NCI-H1092 treated with DMSO at 0.1 percent for 48 hours (cell line): ENCODE measurements at places on chromosomes 5 and 9.

DNA sequence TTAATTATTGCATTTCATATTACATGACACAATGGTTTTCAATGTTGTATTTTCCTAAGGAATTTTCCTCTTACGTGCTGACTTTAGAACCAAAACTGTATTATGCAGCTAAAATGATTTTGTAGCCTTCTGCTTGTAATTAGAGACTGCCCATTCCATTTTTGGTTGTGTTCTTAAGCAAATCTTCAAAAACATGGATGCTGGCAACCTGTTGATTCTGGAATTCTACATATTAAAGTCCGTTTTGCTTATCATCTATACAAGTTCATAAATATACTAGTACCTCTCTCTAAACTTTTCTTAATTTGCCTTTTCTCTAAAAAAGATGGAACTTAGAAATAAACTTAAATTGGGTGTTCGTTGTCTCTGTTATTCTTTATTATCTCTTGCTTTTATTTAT lies 88.3 kb downstream of the NR3C1 start:
- no peak for DNase-seq

- no peak for DNase-seq
These were observed 18.7 kb downstream of the NIPAL4 start for GRCh38 chr5:157478726-157479125.

GRCh38 chr9:114888607-114889006 lies 41.8 kb downstream of the TNFSF8 start:
- no peak for DNase-seq

DNA sequence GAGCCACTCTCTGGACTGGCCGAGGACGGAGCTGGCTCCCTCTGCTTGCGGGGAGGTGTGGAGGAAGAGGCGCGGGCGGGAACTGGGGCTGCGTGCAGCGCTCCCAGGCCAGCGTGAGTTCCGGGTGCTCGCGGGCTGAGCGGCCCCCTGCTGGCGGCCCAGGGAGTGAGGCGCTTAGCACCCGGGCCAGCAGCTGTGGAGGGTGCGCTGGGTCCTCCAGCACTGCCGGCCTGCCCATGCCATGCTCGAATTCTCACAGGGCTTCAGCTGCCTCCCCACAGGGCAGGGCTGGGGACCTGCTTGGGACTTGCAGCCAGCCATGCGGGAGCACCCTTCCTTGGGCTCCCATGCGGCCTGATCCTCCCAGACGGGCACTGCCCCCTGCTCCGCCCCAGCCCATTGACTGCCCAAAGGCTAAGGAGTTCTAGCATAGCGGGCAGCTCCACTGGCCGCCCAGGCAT lies 416.9 kb downstream of the MRPS30 start:
- no peak for DNase-seq

- no peak for DNase-seq
These were observed 813.4 kb downstream of the TLE1 start for GRCh38 chr9:80875947-80876346.

GRCh38 chr9:121609822-121610637 lies 41.4 kb upstream of the DAB2IP start:
- peak; percentile 4 for DNase-seq

GRCh38 chr5:8606231-8606630 lies 737.3 kb downstream of the MTRR start:
- DNase-seq = no peak

DNA sequence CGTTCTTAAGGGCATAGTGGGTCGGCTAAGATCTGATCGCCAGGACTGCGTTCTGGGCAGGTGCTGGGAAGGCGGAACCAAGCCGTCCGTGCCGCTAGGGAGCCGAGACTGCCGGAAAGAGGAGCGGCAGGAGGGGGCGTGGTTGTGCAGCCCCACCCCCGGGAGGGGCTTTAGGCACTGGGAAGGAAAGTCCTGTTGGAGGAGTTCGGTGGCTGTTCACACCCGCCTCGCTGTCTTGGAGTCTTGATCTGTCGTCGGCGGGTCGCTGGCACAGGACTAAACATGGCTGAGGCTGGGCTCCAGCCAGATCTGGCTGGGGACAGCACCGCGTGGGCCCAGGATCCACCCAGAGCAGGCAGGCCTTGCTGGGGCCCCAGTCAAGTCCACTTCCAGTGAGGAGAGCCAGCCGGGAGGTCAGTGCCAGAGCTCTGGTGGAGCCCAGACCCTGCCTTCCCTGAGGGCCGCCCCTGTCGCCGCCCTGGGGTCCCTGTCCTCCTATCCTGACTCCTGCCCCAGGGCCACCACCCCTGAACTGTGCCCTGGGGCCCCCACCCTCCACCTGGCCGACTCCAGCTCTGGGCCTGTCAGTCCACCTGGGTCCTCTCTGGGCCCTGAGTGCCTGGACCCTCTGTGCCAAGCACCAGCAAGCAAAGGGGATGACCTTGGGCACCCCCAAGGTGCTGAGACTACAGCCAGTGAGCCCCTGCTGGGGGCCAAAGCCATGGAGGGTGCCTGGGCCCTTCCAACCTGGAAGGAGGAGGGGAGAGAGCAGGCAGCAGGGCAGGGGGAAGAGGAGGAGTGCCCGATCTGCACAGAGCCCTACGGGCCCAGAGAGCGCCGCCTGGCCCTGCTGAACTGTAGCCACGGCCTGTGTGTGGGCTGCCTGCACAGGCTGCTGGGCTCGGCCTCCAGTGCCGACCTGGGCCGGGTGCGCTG lies 4.5 kb downstream of the RNF208 start:
- DNase-seq = no peak

DNA sequence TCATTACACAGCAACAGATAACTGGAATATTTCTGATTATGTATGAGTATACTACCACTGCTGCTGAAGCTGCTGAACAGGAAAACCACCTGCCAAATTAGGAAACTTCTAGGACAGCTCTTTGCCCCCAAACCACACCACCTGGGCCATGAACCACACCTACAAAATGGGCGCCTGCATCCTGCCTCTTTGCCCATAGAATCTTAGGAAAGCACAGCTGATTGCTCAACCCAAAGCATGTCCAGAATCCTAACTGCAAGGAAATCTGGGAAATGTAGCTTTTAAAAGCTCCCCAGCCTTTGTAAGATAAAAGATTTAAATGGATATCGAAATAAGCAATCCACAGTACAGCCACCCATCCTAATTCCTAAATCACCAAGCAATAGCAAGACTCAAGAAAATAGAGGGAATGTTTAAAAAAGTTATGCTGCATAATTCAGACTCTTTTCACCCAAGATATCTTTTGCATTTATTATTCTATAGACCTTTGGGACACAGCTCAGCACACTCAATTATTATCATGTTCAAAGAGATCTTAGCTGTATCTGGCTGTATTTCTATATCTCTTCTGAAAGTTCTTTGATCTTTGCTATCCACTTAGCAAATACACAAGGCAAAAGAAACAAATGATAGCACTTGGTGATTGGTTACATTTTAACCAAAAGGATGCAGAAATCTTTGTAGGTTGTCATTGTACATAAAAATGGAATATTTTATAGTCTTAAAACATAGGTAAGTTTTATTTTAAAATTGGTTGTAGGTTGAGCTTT lies 6.8 kb upstream of the C9orf152 start:
- DNase-seq = no peak

DNA sequence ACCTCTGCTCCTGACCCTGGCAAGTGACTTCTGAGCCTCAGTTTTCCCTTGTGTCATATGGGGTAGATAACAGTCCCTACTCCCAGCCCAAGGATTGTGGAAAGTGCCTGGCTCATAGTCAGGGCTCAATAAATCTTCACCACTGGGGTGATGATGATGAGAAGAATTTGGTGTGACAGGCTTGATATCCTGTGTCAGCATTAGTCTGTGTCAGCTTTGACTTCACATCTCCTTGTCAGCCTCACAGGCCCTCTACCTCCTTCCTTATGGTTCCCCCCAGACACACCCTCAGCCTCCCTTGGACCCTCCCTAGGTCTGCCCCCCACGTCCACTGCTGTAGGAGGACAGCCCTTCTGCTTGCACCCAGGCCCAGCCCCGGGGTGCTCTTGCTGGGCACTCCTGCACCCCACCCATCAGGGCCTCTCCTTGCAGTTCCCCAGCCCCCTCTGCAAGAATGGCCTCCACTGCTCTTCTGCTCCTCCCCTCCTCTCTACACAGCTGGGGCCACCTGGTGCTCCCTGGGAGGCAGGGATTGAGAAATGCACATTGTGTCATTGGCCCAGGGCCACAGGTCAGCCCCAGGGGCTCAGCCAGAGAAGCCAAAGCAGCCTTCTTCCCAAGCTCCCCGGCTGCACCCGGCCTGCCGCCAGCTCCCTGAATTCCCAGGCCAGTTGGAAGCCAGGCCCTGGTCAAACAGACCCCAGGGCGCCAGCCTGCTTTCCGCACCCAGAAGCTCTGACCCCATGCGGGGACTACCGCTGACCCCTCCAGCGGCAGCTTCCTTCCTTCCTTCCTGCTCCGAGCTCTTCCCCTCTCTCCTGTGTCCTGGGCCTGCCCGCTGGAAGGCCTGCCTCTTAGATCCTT lies 7.7 kb downstream of the FGFR4 start:
- DNase-seq = no peak

DNA sequence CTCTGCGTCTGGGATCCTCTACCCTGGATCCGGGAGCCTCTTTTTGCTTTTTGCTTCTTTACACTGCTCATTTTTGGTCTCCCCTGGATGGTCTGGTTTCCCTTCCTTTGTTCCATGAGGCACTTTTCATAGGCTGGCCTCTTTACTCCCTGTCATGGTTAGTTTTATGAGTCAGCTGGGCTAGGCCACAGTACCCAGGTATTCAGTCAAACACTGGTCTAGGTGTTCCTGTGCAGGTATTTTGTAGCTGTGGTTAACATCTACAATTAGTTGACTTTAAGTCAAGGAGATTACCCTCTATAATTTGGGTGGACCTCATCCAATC lies 17.5 kb downstream of the ANKRD33B start:
- no peak for DNase-seq
